ENCODE measurements at places on chromosomes 7 and 10.

- no peak for DNase-seq
Observed at GRCh38 chr7:141114029-141114664, 40.3 kb downstream of the TMEM178B start.

DNA sequence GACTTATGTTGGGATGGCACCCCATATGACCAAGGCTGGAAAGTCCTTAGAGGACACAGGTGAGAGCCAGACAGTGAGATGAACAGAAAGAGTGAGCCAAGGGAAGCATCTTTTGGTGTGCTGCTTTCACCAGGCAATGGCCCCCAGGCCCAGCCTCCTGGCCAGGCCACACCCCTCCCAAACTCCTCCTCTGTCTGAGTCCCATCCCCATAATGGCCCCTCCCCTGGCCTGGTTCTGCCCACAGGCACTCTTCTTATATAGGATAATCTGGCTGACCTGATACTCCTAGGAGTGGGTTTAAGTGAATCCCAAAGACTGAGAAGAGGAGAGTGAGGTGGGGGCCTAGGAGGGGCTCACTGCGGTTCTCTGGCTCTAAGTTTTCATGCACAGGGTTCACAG, 252.5 kb downstream of the RPS24 start:
- no peak for DNase-seq

DNA sequence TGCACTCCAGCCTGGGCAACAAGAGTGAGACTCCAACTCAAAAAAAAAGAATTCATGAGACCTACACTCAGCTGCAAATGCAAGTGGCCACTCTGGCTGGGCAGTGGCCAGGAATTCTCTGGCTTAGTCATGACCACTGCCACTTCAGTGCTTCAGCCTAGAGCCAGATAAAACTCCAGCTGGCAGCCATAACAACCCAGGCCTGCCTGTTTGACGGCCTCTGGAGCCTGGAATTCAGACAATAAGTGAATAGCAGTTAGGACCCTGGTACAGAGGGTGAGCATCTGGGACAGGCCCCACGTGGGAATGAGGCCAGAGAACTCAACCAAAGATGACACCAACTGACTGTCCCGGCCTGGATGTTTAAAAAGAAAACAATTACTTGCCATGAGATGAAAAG, 18.9 kb downstream of the RCC1L start:
- no peak for DNase-seq

DNA sequence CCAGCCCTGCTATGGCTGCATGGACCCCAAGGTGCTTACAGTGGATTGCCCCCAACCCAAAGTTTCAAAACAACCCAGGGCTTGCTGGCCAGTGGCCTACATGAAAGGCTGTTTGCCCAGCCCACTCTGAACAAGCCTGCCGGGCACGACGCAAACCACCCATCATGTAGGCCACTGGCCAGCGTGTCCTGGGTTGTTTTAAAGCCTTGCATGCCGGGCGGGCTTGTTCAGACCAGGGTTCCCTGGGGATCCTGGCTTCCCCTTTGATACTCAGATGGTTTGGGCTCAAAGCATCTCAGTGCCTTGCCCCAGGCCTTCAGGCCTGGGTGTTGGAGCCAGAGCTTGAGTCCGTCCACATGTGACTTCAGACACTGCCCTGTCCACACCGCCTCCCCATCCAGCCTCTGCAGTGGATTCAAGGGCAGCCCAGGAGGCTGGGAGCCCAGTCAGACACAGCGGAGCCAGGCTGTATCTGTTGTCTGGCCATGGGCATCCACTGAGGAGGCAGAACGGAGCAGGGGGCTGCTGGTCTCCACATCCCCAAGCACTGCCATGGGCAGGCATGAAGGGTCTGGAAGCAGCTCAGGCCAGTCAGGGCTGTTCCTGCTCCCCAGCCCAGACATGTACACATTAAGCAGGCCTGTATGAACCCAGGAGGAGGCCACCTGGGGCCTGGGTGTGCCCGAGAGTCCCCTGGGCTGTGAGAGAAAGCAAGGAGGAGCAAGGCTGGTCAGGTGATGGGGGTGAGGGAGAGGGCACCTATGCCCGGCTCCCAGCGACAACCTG, 4.0 kb upstream of the ADIRF start:
- DNase-seq: no peak

GRCh38 chr10:76643511-76643911, 994.1 kb downstream of the KCNMA1 start:
- no peak for DNase-seq

DNA sequence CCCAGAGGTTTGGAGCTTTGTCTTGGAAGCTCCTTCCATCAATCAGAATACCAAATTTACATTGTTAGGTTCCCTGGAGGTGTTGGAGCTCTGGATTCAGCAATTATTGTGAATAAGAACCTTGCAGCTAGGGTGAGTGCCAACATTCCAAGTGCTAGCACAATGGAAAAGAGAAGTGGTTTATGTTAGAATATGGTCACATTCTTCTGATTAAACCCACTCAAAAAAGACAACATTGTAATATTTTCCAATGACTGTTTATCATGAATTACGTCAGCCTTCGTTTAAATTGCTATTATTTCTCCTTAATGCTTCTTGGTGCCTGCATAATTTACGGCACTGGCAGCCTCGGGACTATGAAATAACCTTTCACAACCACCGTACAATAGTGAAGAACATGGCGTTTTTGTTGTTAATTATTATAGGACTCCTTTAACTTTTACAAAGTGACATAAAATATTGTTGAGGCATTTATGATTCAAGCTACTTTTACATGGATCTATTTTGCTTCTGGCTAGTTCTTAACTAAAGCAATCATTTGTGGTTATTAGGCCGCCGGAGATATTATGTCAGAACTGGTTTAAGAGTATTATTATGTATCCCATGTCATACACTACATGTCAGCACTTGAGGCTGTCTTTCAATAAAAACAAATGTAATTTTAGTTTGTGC, 117.7 kb downstream of the ARID5B start:
- no peak for DNase-seq

- DNase-seq: no peak
Observed at GRCh38 chr7:66267249-66267648, 62.1 kb downstream of the TPST1 start.

GRCh38 chr10:58319599-58319998, 15.2 kb upstream of the UBE2D1 start:
- no peak for DNase-seq

DNA sequence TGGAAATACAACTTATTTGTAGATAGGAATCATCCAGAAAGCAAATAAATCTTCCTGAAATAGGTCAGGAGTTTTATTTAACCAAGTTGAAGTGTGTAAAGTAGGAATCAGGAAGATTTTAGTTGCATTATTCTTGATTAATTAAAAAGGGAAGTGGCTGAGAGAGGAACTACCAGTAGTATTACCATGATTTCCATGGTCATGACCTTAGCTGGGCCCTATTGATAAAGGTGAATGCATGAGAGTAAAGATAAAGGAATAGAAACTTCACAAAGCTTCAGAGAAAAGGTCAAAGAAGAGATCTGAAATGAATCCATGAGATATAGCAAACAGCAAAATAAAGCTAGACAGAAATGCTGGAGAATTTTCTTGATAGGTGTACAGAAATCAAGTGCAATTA, 46.2 kb upstream of the DLX6 start:
- no peak for DNase-seq

DNA sequence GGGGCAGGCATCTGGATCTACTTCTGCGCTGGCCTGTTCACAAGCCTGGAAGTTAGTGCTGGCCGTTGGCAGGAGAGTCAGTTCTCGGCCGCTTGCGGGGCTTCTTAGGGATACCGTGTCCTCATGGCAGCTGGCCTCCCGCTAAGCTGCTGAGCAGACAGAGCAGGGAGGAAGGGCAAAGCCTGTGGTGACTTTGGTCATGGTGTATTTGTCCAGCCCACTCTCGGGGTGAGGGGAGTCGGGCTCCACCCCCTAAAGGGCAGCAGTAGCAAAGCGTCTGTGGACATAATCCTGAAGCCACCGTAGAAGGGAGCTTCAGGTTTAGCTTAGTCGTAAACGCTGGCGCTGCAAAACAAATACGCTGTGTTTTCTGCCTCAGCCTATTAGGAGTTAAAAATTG, 12.2 kb downstream of the UBE3C start:
- no peak for DNase-seq

GRCh38 chr10:44293306-44293778, 91.6 kb downstream of the CXCL12 start:
- no peak for DNase-seq
